Stimulated activated CD4-positive, alpha-beta T cell treated with anti-CD3 and anti-CD28 coated beads, Interleukin-1b, Interleukin-23, amount 100 ng/mL, for 4 hours (primary cell): ENCODE measurements at places on chromosomes 6 and 20.
A peak's percentile ranks its signal among the peaks of the same experiment; 100 is the strongest.

- no peak for DNase-seq
Observed at GRCh38 chr6:11595903-11596302, 58.4 kb downstream of the TMEM170B start.

- DNase-seq, result peak; percentile 57
Observed at GRCh38 chr6:41027799-41028560, 11.0 kb downstream of the UNC5CL start.

DNA sequence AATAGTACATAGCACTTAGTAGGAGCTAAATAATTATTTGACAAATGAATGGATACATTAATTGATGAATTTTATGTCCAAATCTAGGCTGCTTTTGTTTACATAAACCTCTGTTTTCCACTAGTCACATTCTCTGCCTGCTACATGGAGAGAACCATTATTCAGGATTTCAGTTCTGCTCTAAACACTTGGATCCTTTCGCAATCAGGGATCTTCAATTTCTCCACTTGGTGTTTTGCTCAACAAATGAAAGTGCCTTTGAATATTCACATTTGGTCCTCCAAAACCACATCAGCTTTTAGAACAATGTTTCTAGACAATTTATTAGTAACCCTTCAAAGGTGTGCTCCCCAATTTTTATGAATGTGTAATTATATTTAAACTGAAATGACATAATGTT is 30.6 kb upstream of the HLA-DQB1 start:
- no peak for DNase-seq

GRCh38 chr20:48831718-48832404 is 4.1 kb upstream of the PREX1 start:
- DNase-seq, result no peak

- no peak for DNase-seq
Observed at GRCh38 chr6:168208854-168209253, 110.7 kb downstream of the DACT2 start.

- no peak for DNase-seq
Observed at GRCh38 chr20:2397091-2397490, 16.4 kb downstream of the TGM6 start.

DNA sequence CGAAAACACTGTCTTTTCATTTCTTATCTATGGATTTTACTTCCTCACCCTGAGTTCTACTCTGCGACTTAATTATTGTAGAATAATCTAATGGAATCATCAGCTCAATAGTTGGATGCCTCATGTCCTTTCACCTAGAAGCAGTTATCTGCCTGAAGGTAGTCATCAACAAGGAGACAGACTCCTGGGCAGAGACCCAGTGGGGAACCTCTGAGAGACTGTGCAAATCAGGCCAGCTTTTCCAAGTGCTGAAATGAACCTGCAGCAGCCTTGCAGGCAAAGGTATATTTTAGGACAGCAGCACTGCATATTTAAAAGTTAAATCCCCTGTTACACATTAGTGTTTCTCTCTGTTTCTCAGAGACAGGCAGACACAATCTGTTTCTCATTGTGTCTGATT is 99.7 kb upstream of the STMND1 start:
- DNase-seq, result no peak

GRCh38 chr6:125102411-125102810 is 51.2 kb upstream of the TPD52L1 start:
- no peak for DNase-seq

- DNase-seq, result no peak
Observed at GRCh38 chr6:166560222-166560621, 26.3 kb downstream of the RAMACL start.

GRCh38 chr20:40110311-40110831 is 578.7 kb downstream of the MAFB start:
- no peak for DNase-seq

DNA sequence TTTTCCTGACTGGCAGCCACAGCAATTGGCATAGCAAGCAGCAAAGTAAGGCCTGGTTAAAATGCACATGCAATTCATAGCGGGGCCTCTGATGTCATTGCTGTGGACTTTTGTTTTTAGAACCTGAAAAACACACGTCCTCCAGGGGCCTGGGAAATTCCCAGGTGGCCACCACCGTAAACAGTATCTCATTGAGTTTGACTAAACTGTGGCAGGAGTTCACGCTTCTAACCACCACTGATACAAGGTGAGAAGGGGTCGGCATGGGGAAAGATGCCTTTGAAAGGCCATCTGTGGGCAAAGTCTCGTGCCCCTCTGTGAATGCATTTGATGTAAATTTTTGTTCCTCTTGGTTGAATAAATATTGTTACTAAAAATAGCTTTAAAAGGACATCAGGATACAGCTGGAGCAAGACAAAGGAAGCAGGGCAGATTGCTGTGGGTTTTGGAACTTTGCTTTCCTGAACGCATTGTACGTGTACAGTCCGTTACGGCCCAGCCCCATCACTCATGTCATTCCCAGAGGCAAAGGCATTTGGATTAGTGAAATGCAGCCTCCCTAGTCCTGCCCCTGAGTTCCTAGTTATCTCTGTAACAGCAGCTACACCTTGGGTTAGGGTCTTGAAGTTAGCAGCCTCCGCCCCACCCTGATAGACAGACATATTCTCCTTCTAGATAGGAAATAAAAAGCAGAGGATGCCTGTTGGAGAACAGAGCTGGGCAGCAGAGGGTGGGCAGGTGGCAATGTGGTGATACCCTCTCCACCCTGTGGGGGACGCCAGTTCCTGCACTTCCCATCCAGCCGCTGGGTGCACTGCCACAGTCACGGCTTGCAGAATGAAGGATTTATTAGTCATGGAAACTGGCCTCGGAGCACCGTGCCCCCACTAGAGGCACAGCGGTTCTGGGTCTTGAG is 80.3 kb downstream of the ZDHHC14 start:
- DNase-seq, result peak; percentile 12

DNA sequence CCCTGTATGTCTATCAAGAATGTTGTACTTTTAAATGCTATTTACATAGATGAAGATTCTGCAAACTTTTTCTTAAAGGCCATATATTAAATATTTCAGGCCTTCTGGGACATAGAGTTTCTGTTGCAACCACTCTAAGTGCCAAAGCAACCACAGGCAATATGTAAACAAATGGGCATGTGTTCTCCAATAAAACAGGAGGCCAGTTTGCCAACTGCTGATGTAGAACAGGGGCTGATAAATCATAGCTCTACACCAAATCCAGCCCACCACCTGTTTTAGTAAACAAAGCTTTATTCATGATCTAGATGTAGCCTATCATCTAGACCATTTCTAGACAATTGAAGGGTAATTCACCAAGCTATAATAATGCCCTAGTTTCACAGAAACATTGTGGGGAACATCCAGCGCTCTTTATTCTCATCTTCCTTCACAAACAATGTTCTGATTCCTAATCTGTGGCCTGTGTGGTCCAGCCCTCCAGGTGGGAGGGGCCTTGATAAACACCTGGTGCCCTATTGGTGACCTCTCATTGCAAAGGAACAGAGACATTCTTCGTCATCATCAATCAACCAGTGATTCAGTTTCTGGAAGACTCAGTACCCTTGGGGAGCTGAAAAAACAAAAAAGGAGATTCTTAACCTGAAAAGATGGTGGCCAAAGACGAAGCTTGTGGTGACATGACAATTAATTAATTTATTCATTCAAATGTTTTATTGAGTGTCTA is 80.2 kb downstream of the PREP start:
- DNase-seq, result no peak
